ENCODE measurements at places on chromosomes 12 and 14. TPM values are rescaled to one million over a fixed set of nuclear protein-coding genes. Genes with fewer than 3 reads are reported as not detected.

- DNase-seq: no peak
Observed at GRCh38 chr12:4440187-4440941, 5.3 kb downstream of the FGF6 start.

GRCh38 chr12:30996255-30996654 is 69.7 kb downstream of the TSPAN11 start:
- no peak for DNase-seq

DNA sequence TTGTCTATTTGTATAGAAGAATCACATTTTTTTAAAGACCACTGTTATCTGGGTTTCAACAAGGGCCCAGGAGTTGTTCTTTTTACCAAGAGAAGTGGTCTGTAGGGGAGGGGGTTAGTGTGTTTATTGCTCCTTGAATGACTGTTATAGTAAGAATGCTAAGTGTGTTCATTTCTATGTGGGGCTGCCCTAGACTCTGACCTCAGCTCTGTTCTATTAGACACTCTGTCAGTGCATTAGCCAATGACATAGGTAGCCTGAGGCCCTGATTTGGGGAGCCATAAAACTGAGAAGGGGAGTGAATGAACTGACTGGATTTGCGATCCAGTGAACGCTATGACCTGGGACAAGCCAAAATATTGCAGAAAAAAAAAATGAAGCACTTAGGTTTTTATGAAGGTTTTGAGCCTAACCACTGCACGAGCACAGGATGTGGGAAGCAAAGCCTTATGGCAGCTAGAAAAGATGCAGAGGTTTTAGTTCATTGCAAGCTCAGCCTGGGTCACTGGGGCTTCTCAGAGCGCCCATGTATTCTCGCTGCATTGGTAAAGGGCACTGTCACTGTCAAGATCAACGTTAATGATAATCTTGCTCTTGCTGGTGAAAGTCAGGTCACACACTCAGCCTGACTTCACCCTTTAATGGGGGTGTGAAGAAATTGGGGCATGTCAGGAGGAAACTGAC is 63.8 kb downstream of the PRKCH start:
- no peak for DNase-seq

GRCh38 chr14:62777510-62777909 is 267.7 kb downstream of the KCNH5 start:
- DNase-seq: no peak

The KRT71 gene
- total RNA-seq: not detected

DNA sequence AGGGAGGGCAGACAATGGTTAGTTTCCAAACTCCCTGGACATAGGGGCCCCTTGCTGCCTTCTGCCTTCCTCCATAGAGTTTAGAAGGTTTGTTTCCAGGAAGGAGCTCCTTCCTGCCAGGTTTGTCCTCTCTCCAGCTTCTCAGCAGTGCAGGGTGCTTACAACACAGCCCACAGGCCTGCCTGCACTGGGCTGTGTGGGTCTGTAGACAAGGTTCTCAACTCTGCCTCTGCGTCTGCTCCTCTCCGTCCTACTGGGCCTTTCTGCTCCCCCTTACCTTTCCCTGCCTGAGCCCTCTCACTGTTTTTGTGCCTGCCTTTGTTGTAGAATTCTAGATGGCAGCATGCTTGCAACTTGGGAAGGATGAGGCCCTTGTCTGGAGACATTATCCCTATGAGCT is 124.0 kb downstream of the SAMD4A start:
- DNase-seq: no peak

GRCh38 chr12:103114296-103115055 is 157.0 kb downstream of the ASCL1 start:
- DNase-seq: no peak

GRCh38 chr12:99278899-99279298 is 368.7 kb upstream of the GARIN6 start:
- no peak for DNase-seq

DNA sequence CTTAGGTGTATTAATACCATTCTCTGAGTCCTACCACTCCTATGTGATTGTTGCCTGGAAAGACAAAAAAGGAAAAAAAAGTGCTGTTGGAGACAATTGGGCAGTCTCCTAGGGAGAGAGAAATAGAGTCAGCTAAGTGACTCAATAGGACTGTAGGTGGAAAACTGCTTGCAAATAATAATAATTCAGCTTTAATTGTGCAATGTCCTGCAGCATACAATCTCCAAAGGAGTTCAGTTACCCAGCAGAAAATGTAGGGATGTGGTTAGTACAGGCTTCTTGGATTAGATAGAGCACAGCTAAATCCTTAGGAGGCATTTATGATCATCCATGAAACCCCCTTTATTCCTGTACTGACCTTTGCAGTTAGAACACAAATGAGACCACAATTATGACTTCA is 3.0 kb upstream of the SRSF9 start:
- no peak for DNase-seq

- no peak for DNase-seq
Observed at GRCh38 chr12:54273981-54274380, 5.9 kb downstream of the CBX5 start.

- DNase-seq: no peak
Observed at GRCh38 chr14:78790271-78790670, 620.1 kb downstream of the NRXN3 start.

DNA sequence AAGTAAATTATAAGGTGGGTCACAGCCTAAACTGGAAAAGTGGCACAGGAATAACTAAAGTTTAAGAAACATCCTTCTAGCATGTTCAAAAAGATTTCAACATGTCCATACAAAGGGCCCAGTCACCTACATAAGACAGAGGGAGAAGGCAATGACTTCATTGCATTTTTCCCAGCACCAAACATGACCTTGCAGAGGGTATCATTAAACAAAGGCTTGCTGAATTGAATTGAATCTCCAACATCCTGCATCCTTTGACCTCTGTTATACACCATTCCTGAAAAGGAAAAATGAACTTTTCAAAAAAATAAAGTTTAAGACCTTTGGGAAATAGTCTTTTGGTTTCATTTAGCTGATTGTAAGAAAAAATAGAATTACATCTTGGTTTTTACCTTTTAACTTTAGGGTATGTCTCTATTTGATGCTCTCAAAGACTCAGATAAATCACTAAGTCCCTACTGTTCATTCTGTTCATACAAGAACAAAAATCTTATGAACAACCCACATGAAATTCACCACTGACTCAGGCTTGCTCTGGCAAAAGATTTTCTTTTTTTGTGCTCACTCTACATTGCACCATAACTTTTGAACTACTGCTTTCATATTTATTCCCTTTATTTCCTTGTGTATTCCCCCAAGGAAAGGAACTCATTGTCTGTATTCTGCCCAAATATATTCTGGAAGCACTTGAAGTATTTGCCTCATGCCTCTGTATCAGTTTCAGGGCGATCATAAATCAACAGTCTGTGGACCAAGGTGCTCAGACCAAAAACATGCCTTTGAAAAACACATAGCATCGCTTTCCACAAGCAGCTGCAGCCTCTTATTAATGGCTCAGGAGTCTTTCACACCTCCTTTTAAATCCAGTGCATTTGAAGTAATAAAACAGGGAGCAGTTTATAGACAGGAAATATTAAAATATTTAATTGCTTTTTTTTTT is 121.7 kb downstream of the DUSP6 start:
- DNase-seq: no peak

DNA sequence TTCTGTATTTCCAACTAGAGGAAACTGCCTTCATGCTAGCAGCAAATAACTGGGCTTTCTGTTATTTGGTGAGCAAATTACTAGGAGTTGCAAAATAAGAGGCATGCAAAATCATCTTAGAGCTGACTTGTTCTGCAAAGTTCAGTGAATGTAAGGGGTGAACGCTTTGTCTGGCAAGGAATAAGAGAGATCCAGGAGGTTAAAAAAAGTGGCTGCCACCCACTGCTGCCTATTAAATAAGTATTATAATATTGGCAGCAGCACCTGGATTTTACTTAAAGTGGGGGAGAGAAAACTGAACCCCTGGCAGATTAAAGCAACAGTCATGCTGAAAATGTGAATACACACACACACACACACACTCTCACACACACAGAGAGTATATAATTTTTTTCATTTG is 557.0 kb downstream of the FLRT2 start:
- no peak for DNase-seq

GRCh38 chr12:51942056-51942455 is 9.4 kb upstream of the ACVR1B start:
- no peak for DNase-seq

The TPCN1 gene
- 75.2 TPM for total RNA-seq

DNA sequence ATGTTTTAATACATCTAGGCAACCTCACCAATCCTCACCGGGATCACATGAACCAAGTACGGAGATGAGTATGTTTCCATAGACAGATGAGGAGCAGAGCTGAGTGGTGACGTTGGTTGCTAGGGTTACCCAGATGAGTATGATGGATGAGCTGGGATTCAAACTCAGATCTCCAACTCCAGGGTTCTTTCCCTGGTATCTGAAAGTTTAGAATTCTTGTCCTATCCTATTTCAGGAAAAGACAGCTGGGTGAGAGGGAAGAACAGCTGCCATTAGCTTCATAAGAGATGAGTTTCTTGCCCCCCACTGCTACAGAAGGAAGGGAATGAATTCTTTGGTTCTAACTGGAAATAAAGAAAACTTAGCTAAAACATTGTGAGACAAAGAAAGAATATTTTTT is 728.9 kb upstream of the TBX3 start:
- no peak for DNase-seq

- no peak for DNase-seq
Observed at GRCh38 chr12:108812324-108812723, 45.1 kb downstream of the SSH1 start.

The TTC7B gene
- 40.9 TPM for total RNA-seq

- DNase-seq: no peak
Observed at GRCh38 chr12:109270494-109270893, 38.6 kb downstream of the FOXN4 start.

The CEBPE gene
- total RNA-seq: not detected

The ESR2 gene
- not detected for total RNA-seq

DNA sequence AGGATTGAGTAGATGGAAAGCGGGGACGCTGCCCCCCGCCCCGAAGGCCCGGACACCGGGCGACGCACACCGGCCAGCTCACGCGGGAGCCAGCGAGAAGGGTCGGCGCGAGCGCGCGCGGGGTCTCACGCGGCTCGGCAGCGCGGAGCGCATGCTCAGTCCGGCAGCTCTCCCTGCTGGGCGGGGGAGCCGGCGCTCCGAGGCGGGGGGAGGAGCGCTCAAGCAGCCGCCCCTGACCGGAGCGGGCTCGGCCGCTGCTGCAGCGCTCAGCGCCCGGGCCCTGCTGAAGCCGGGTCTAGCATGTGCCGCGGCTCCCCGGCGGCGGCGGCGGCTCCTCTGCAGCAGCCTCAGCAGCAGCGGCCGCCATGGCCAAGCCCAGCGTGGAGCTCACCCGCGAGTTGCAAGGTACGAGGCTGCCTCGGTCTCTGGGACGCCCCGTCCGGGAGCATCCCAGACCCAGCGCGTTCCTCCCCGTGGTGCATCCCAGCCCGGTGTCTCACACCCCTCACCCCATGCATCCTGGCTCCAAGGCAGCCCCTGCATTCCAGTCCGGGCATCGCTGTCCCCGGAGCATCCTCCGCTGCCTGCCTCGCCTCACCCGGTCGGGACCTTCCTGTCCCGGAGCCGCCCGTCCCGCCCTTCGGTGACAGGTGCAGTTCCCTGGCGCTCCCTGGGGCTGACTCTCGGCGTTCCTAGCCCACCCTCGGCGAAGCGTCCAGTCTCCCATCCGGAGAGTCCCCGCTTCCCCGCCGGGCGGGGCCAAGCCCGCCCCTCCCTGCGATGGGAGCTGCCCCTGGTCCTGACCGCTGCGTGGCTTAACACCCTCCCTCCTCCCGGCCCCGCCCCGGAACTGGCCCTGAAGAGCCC is at the start of gene CARMIL3:
Gene CARMIL3 (plus strand): TSS at position 221 of the 867 bp plus-strand sequence. CDS start 145 bp downstream, at position 366.
- no peak for DNase-seq

DNA sequence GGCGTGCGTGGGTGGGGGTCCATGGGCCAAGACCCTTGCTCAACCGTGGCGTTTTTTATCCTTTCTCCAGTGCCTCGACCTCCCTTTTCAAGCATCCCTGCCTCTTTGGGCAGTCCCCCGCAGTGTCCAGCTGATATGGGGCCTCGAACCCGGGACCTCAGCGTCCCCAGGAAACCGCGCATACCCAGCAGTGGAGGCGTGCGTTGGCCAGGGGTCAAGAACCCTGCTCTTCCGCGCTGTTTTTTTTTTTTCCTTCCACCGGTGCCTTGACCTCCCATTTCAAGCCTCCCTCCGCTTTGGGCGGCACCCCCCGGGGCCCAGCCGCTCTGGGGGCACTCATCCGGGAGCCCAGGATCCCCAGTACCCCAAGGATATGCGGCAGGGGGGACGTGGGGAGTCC is 325.8 kb downstream of the ALG10 start:
- no peak for DNase-seq

DNA sequence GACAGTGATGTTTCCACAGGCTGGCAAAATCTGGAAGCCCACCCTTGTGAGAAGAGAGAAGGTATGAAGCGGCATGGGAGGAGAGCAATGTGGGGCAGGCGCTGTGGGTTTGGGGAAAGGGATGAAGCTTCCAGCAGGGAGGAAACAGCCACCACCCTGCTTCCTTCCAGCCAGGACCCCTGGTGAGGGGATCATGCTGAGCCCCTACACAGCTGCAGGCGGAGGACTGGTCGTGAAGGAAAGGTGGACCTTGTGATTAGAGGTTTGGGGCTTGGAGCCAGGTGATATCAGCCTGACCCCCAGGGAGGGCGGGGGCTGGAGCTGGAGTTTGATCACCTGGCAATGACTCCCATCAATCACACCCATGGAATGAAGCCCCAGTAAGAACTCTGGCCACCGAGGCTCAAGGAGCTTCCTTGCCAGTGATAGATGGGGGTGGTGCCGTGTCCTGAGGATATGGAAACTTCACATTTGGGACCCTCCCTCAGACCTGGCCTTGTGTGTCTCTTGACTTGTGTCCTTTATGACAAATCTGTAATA is 48.6 kb downstream of the RIMBP2 start:
- DNase-seq: no peak

The GUCY2C gene
- total RNA-seq: 0.13 TPM

DNA sequence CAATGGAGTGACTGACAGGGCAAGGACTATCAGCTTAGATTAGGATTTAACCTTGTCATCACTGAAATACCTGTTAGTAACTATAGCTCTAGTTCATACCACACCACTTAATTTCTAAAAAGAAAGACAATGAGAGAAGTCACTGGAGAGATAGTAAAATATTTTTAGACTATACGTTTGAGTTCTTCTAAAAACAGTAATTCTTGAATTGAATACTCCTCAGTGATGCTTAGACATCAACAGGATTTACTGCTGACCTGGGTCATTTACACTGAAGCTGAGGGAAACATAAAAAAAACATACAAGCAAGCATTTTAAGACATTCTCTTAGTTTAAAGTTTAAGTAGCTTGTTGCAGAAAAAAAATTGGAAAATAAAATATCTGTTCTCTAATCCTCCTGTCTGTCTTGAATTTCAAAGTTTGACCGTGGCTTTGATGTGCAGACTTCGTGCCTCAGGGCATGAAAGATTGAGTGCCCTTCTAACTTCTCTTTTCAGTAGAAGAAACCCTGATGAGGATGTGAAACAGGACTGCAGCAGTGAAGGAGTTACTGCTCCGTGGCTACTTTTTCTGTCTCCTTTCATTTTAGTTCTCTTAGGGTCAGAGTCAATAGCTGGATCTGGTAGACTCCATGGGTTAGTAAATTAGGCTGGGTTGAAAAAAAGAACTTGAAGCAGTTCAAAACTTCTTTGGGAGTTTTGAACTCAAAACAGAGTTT is 172.2 kb downstream of the PTPRO start:
- no peak for DNase-seq
